Activated T-cell treated with anti-CD3 and anti-CD28 coated beads, Interleukin-2, amount 50 U/mL, for 24 hours (primary cell): ENCODE measurements at places on chromosomes 6 and 20.

DNA sequence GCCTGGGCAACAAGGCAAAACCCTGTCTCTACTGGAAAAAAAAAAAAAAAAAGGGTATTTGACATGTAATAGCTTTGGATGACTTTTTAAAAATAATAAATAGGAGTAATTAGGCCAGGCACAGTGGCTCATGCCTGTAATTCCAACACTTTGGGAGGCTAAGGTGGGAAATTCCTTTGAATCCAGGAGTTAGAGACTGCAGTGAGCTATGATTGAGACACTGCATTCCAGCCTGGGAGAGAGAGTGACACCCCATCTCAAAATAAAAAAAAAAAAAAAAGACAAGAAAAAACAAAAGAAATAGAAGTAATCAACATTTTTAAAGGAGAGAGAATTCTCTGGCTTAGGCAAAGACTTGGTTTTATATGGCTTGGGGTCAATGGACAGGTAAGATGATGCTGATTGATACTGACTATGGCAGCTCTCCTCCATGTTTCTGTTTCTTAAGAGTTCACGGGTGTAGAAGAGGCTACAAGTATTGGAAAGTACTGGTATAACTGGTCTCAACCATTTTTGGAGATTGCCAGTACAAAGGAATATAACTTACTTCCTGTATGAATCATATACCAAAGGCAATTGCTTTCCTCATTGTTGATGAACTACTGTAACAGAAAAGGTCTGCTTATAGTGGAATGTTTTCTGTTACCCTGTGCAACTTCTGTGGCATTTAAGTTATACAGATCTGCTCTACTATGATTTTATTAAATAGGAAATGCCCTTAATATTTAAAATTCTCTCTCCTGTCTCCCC is 10.1 kb downstream of the MAP3K5 start:
- H3K4me3 ChIP-seq, result no peak overlapping the region
- H3K27me3 ChIP-seq, result no peaks in the 10 kb centered on the region
- peaks cover 58% of the 10 kb centered on the region for H3K4me1 ChIP-seq
- peaks cover 18% of the 10 kb centered on the region for H3K36me3 ChIP-seq
- H3K27ac ChIP-seq, result peak overlapping the region; percentile 87
- no peak for DNase-seq

- peaks cover 3% of the 10 kb centered on the region for H3K27me3 ChIP-seq
- DNase-seq, result no peak
- no peak overlapping the region for H3K4me3 ChIP-seq
- no peaks in the 10 kb centered on the region for H3K4me1 ChIP-seq
Observed at GRCh38 chr6:146664871-146665360, 66.1 kb downstream of the ADGB start.

DNA sequence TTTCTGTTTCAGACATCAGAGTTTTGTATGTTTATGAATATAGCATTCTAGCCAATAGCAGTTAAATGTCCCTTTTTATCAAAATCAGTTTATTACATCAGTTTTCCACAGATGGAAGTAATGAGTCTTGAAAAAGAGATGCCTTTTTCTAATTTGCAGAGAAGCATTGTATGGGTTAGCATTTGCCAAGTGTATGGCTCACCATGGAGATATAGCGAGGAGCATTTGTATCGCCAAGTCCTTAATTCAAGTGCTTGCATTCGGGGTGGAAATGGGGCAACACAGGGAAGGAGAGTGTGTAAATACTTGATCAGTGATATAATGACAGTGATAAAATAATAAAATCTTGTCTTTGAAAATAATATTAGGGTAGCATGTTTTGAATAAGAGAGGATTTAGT is 42.9 kb downstream of the TXLNB start:
- H3K27ac ChIP-seq, result no peak overlapping the region
- H3K4me1 ChIP-seq, result peaks cover 59% of the 10 kb centered on the region
- DNase-seq, result no peak
- H3K27me3 ChIP-seq, result no peaks in the 10 kb centered on the region
- H3K4me3 ChIP-seq, result no peak overlapping the region
- H3K36me3 ChIP-seq, result no peaks in the 10 kb centered on the region

- H3K27ac ChIP-seq, result no peak overlapping the region
- DNase-seq, result no peak
- H3K36me3 ChIP-seq, result peaks cover 55% of the 10 kb centered on the region
- no peak overlapping the region for H3K4me3 ChIP-seq
- peaks cover 64% of the 10 kb centered on the region for H3K4me1 ChIP-seq
Observed at GRCh38 chr20:32116079-32116521, 6.6 kb downstream of the TM9SF4 start.

GRCh38 chr6:6328451-6328850 is 8.0 kb upstream of the F13A1 start:
- H3K4me1 ChIP-seq, result peaks cover 10% of the 10 kb centered on the region
- no peak overlapping the region for H3K27ac ChIP-seq
- no peak for DNase-seq
- H3K27me3 ChIP-seq, result peaks cover 18% of the 10 kb centered on the region
- no peaks in the 10 kb centered on the region for H3K36me3 ChIP-seq

DNA sequence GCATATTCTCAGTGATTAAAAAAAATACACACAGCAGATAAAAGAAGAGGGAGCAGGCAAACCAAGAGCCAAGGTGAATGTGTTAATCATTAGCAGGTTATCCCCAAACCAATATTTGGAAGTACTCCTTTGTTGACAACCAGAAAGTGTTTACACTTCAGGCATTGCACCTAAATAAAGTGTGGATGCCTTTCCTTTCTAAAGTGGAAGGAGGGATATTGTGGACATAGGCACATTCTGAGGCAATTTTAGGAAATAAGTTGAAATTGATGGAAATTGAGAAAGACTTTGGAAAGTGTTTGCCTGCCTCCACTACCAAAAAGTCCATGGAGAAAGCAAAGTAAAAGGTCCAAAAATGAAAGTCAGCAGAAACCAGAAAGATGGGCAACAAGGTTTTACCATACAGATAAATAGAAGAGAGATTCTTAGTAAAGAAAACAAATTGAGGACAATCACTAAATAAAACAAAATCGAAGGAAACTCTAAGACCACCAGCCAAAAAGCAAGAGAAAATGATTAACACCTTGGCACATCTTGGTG is 22.9 kb downstream of the SLC17A2 start:
- H3K4me1 ChIP-seq, result peaks cover 23% of the 10 kb centered on the region
- no peak overlapping the region for H3K27ac ChIP-seq
- H3K27me3 ChIP-seq, result peaks cover 23% of the 10 kb centered on the region
- no peak overlapping the region for H3K4me3 ChIP-seq

DNA sequence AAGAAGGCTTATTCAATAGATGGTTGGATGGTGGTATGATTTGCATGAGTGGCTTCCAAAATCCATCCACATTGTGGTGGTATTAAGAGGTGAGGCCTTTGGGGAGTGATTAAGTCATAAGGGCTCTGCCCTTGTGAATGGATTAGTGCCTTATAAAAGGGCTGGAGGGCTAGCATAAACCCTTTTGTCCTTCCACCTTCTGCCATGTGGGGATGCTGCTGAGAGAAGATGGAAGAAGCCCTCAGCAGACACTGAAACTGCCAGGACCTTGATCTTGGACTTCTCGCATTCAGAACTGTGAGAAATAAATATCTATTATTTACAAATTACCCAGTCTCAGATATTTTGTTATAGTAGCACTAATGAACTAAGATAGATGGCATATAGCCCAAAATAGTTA is 27.8 kb upstream of the SRPK1 start:
- H3K27ac ChIP-seq, result no peak overlapping the region
- DNase-seq, result no peak
- H3K4me3 ChIP-seq, result no peak overlapping the region
- H3K27me3 ChIP-seq, result no peaks in the 10 kb centered on the region
- no peaks in the 10 kb centered on the region for H3K36me3 ChIP-seq
- peaks cover 11% of the 10 kb centered on the region for H3K4me1 ChIP-seq

GRCh38 chr6:146550911-146551310 is 7.3 kb downstream of the RAB32 start:
- no peak overlapping the region for H3K4me3 ChIP-seq
- peaks cover 1% of the 10 kb centered on the region for H3K27me3 ChIP-seq
- H3K27ac ChIP-seq, result no peak overlapping the region
- no peak for DNase-seq
- no peaks in the 10 kb centered on the region for H3K36me3 ChIP-seq

GRCh38 chr6:32218167-32218566 is 5.7 kb downstream of the NOTCH4 start:
- no peaks in the 10 kb centered on the region for H3K27me3 ChIP-seq
- H3K36me3 ChIP-seq, result no peaks in the 10 kb centered on the region
- H3K4me3 ChIP-seq, result no peak overlapping the region
- no peak overlapping the region for H3K27ac ChIP-seq
- no peak for DNase-seq
- peaks cover 10% of the 10 kb centered on the region for H3K4me1 ChIP-seq
